ENCODE measurements at places on chromosomes 16 and 17.

DNA sequence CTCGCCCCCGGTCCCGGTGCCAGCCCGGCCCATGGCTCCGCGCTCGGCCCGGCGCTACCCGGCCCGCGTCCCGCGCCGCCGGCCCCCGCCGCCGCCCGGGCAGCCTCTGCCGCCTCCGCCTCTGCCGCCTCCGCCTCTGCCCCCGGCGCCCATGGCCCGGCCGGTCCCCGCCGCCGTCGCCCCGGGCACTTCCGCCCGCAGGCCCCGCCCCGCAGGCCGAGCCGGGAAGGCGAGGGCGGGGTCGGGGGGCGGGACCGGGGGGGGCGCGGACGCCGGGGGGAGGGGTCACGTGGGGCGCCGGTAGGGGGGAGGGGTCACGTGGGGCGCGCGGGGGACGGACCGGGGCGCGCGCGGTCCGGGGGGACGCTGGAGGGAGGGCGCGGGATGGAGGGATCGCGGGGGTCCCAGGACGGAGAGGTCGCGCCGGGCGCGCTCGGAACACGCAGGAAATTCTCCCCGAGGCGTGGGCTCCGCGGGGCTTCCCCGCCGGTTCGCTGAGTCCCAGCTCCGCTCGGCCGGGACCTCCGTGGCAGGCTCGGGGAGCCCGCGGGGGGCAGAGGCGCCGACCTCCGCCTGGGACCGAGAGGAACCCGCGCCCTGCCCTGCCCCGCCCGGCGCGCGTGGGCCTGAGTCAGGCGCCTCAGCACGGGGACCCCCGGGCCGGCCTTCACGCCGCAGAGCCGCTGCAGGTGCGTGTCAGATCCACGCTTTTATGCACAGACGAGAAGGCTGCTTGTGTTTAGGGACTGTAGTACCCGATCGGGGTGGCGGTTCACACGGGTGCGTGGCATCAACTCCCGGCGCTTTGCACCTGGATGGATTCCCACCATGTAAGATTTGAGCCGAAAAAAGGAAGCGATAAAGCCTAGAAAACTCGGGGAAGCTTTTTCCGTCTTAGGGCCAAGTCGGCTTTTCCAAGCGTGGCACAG, at the start of gene PGAP6:
Gene PGAP6 (minus strand): TSS at position 190 of the 929 bp plus-strand sequence. CDS start 157 bp downstream, at position 33.
- DNase-seq = no peak

DNA sequence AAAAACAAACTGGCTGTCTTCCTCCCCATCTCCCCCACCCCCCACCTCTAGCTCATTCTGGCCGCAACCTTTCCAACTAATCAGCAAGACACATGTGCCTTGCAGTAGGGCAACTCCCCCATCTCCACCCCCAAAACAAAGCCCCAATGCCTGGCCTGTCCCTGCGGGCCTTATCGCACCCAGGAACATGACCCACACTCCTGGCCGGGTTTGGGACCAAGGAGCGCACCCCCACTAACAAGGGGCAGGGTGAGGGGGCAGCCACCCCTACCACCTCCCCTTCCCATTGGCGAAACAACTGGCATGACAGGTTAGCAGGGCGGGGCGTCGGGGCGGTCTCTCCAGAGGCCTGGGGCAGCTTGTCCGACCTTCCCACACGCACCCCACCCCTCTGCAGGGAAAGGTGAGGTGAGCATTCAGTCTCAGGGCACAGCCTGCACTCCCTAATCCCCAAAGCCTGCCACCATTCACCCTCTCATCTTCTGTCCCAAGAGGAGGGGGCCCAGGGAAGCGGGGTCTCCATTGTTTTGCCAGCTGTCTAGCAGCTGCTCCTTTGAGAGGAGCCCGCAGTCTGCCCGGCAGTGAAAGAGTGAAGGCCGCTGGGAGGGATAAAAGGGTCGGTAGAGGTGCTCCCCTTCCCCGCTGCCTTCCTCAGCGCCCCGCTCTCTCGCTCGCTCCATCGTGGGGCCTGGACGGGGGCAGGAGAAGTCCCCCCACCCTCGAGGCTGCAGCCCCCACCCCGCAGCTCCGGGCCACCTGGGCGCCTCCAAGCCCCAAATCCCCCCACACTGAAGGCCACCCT, 765 bp downstream of the MYO18A start:
- DNase-seq = no peak

DNA sequence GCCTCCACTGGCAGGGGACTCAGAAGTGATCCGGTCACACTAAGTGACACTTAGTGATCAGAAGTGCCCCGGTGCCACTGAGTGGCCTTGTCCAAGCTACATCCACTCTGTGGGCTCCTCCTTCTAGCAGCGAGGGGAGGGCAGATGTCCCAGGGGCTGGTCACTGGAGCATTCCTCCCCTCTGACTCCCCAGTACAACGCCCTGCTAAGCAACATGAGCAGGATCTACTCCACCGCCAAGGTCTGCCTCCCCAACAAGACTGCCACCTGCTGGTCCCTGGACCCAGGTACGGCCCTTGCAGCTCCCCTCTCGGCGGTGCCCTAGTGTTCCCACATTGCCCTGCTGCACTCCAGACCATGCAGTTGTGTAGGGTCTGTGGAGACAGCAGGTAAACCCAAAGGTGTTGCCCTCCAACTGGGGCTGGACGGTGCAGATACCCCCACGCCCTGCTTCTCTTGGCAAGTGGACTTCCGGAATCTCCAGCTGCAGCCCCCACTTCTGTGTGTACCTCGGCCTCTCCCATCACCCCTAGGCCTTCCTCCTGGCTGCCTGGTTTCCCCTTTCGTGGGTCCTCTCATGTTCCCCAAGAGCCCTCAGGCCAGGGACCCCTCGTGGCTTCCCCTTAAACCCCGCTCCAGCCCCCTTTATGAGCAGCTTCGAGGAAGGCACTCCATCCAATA, 2.1 kb downstream of the ACE start:
- DNase-seq = no peak

GRCh38 chr16:11089504-11090124, 145.2 kb downstream of the CLEC16A start:
- no peak for DNase-seq

DNA sequence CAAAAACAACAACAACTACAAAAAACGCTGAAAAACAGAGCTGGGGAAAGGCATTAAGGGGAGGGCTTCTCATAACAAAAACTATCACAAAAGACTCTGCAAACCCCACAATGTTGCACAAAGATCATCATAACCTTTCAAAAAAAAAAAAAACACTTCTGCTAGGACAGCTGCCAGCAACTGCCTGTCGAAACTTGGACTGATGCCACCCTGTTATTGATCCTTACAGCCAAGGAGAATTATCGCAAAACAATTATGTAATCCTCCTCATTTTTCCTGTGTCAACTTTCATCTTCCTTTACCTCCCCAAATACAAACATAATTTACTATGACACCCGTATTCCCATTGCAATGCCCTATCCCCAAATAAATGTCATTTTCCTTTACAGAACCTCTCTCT, 9.3 kb downstream of the CCDC40 start:
- no peak for DNase-seq

Data from vagina (tissue), 2 donors.